ENCODE measurements at places on chromosomes 7 and 10. TPM values are rescaled to one million over a fixed set of nuclear protein-coding genes. Genes with fewer than 3 reads are reported as not detected.

DNA sequence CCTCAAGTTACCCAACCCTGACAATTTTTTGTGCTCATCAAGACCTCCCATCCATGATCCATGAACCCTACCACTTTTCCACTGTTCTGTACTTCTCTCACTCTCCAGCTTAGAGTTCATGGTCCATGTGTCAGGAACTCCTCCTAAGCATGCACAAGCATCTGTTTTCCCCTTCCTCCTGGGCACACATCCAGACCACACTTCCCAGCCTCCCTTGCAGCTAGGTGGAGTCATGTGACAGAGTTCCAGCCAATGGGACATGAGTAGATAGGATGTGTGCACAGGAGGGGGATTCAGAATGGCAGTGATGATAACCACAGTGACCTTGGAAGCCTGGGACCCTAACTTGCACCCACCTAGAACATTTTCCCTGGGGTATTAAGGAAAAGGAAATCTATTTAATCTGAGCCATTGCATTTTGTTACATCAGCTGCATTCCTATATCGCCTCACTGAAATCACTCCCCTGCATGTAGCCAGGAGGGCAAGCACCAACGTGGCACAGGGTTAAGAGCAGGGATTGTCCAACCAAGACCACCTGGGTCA, 9.6 kb upstream of the FRMPD2 start:
- DNase-seq = no peak

GRCh38 chr10:129790715-129791446, 173.2 kb downstream of the EBF3 start:
- DNase-seq = no peak

GRCh38 chr10:15859509-15859905, 800 bp downstream of the MINDY3 start:
- DNase-seq = no peak

GRCh38 chr7:95357623-95358022, 33.3 kb upstream of the PON1 start:
- peak; percentile 33 for DNase-seq

DNA sequence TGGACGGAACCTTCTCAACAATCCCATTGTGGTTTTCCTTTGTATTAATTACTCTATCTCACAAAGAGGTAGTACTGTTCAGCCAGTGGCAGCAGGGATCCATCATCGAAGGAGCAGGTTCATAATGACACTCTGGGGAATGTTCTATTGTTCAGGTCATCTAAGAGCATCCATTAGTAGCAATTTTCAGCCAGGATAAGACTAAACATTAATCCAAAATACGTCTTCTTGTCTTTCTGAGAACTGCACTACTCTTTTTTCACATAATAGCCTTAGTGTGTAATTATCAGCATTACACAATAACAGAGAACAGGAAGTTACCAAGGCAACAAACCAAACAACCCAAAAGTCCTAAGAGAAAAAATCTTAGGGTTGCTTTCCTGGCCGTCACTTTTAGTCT, 259.5 kb upstream of the VWC2 start:
- no peak for DNase-seq

- DNase-seq = no peak
These were observed 93.1 kb upstream of the CXCL12 start for GRCh38 chr10:44478040-44478439.

DNA sequence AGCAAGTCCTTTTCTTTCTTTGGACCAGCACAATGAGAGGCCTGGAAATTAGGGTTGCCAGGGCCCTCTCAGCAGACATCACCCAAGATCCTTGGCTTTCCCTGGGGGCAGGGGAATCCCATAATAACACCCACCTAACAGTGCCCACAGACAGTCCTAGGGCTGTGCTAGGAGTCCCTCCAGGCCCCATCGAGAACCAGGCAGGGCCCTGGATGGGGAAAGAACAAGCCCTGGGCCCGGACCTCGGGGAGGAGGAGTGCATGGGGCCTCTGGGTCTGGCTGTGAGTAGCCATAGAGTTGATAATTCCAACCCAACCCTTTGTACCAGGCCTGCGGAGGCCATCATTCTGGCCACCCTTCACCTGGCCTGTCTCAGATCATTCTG, 201.2 kb upstream of the ZMIZ1 start:
- DNase-seq = no peak

DNA sequence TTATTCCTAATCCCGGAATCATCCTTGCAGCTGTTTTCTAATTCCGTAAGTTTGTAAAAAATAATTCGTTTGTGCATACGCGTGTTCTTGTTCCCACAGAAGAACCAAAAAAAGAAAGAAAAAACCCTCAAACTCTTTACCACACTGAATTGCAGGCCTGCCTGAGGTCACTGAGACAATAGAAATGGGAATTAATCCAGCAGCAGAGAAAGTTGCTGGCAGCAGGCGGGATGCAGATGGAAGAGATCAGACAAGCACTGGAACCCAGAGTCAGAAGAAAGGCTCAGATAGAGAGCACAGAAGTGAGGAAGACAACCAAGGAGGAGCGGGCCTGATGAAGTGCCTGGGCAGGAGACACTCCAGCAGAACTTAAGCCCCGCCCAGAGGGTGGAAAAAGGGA, 141.5 kb upstream of the VWC2 start:
- DNase-seq = no peak

DNA sequence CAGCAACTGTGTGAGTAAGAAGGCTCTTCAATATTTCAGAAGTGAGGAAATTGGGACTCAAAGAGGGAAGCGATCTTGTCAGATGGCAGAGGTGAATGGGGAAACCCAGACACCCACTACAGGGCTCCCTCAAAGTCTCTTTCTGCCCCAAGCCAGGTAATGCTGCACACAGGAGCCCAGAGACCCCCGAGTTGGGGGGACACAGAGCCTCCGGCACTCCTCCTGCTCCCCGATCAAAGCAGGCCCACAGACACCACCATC, 139.4 kb downstream of the TNS3 start:
- DNase-seq = no peak

GRCh38 chr10:76560338-76560737, 1077.3 kb downstream of the KCNMA1 start:
- DNase-seq = no peak

GRCh38 chr7:157690058-157690832, 353.4 kb downstream of the DNAJB6 start:
- peak; percentile 28 for DNase-seq

- peak; percentile 5 for DNase-seq
These were observed 168.4 kb downstream of the SORCS3 start for GRCh38 chr10:104809288-104810090.

- peak; percentile 97 for DNase-seq
These were observed 1.2 kb upstream of the SMNDC1 start for GRCh38 chr10:110305767-110306451.

- DNase-seq = peak; percentile 99
These were observed 11.5 kb downstream of the CREB3L2 start for GRCh38 chr7:137990251-137990941.

DNA sequence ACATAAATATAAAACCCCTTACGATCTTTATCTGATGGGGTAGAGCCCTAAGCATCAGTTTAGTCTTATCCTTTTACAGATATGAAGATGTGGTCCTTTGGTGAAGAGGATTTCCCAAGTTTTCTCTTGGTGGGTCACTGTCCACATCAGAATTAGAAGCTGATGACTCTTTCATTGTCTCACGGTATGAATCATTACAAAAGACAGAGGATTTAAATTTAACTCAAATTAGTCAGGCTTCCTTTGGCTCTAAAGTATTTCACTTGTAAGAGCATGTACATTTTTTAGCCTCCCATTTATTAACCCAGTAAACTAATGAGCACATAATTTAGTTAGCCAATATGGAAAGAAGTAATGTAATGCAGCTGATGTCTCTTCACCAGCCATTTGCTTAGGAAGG, 49.9 kb upstream of the TMEM26 start:
- no peak for DNase-seq

GRCh38 chr10:110643653-110644597, at the start of gene RBM20:
Gene RBM20 (plus strand): TSS chr10:110644336. CDS start chr10:110644455, 119 bp downstream.
- DNase-seq = peak; percentile 30

DNA sequence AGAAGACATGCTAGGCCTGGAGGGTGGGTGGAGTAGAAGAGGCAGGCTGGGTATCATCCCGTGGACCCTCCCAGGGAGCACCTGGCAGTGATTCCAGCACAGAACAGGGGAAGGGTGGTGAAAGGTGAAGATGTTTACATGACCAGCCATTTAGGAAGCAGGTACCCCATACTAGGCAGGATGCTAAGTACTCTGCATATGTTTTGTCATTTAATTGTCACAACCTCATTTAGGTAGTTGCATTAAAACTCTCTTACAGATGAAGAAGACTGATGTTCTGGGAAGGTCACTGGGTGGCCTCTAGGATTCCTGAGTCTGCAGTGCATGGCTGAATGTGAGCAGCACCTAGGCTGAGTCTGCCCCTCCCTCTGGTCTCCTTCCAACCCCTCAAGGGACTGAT, 15.2 kb downstream of the ITPRIP start:
- DNase-seq = no peak

DNA sequence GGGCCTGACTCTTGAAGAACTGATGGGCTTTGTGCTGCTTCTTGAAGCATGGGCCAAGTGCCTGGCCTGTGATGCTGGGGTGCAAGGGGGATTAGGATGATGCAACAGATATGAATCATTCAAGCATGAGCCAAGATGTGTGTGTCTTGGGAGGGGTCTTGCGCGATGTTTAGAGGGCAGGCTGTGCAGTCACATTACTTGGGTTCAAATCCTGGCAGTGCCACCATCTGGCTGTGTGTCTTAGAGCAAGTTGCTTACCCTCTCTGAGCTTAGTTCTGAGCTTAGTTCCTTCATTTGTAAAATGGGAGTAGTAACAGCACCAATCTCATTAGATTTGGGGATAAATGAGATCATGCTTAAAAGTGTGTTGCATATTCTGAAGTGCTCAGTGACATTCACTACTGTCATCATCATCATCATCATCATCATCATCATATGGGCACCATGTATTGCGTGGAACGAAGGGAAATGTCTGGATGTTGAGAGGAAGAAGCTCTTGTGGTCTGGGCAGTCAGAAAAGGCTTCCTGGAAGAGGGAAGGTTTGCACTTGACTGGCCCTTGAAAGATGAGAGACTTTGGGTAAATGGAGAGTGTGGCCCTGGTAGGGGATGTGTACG, 9.3 kb downstream of the UNC5B start:
- no peak for DNase-seq

TMEM130 gene
- not detected for total RNA-seq

UBN2 gene
- total RNA-seq = 7.1 TPM

LIPN gene
- not detected for total RNA-seq

KLHDC10 gene
- 26.9 TPM for total RNA-seq

TFR2 gene
- total RNA-seq = 0.70 TPM

ADRB1 gene
- 19.0 TPM for total RNA-seq

ATRNL1 gene
- total RNA-seq = 0.17 TPM

TMEM225B gene
- total RNA-seq = 0.09 TPM

AKR1B15 gene
- total RNA-seq = not detected

PCGF6 gene
- 14.3 TPM for total RNA-seq

NRP1 gene
- 178 TPM for total RNA-seq

Measured in dermis blood vessel endothelial cell (primary cell).